HFFc6 (cell line): ENCODE measurements at places on chromosomes 4 and X.

- no peak for DNase-seq
These were observed 20.7 kb upstream of the IL13RA1 start for GRCh38 chrX:118706681-118707080.

DNA sequence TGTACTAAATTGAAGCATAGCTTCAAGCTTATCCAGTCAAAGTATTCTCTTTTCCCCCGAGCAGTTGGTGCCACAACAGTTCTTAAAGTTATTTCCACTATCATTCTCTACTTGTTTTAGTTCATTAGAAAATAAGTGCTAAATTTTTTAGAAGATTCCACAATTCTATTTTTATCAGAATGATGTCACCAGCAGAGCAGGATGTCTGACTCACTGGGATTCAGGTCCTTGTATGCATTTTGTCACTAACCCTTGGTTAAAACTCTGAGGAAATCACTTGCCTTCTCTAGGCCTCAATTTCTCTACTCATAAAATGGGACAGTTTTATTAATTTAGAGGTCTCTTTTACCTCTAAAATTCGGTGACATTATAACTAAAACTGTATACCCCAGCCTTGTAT lies 3.4 kb downstream of the DDX53 start:
- DNase-seq, result peak; percentile 43

DNA sequence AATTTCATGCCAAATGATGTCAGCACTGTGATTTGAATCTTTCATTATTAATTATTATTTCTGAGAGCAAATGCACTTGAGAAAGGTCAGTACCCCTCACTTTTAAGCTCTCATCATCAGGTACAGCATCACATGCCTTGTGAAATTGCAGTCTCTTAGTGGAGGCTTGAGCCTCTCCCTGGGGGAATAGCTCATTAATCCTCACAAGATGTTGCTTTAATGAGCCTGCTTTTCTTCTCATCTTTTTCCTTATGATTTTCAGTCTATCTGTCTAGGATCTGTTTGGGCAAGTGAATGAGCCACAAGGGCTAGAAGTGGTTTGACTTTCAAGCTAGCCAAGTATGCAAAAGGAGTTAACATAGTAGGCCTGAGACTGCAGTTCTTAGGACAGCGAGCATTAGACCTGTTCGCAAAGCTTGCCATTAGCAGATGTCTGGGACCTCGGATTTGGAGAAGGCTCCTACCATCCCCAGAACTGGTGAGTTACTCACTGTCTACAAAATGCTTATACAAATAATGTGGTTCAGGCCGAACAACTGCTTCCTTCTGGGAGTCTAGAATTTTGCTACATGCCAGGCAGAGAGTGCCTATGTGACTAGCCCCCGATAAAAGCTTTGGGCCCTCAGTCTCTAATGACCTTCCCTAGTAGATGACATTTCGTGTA lies 174.5 kb downstream of the IL15 start:
- no peak for DNase-seq

DNA sequence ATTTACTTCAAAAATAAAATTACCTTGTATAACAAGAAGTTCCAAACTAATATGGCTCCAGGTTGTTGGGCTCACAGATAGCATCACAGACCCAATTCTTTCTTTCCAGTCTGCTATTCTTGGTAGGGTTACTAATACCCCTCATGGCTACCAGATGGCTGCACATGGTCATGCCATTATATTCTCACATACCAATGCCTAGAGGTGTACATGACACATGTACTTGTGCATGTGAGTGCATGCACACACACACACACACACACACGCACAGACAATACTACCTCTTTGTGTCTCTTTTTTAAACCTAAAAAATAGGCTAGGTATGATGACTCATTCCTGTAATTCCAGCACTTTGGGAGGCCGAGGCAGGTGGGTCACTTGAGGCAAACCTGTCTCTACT lies 31.1 kb downstream of the FBXO8 start:
- no peak for DNase-seq

- peak; percentile 25 for DNase-seq
These were observed 23.2 kb upstream of the MXD4 start for GRCh38 chr4:2284934-2285612.

GRCh38 chr4:41258783-41259182 lies 2.1 kb downstream of the UCHL1 start:
- DNase-seq, result peak; percentile 66

DNA sequence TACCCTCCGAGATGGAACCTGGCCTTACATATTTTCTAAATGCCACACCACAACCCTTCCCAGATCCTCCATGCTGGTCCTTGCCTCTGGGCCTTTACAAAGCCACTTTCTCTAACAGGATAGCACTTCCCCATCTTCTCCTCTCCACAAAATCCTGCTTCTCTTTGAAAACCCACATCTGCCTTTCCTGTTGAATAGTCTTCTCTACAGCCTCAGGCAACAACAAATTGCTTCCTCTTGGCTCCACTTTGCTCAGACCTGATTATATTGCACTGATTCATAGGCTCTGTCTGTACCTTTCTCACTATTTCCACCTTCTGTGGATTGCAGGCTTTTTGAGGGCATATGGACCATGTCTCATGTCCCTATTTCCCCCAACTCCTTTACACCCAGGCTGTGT lies 203.7 kb upstream of the MBNL3 start:
- DNase-seq, result no peak

DNA sequence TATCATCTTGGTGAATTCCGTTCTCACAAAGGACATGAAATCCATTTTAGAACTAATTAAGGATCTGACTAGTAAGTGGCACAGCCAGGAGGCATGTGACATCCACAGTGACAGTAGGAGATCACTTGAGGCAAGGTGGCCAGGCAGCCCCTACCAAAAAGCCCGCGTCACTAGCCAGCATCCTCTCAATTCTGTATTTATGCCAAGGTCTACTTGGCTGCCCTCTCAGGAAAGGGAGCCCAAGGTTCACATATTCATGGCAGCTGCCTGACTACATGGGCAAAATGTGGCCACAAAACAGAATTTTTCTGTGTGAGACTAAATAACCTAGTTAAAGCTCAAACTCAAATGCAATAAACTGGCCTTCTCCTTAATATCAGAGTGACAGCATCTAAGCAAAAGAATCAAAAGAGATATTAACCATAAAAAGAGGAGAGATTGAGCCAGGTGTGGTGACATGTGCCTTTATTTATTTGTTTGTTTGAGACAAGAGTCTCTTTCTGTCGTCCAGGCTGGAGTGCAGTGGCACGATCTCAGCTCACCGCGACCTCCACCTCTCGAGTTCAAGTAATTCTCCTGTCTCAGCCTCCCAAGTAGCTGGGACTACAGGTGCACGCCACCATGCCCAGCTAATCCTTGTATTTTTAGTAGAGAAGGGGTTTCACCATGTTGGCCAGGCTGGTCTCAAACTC lies 51.5 kb downstream of the SLC9A7 start:
- no peak for DNase-seq

DNA sequence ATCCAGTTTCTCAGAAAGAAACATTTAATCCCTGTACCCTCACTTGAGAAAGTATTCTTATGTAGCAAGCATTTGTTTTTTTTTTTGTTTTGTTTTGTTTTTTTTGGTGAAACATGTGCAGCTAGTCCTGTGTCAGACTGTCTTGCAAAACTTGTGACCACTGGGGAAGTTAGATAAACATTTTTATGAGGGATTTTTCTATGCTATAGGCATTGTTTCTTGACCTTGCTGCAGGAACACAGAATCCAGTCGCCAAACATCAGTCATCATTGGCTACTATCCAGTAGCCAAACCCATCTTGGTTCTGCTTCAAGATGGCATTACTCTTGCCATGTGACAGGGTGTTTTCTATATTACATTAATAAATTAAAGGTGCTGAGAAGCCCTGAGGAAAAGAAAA lies 7.7 kb upstream of the MAPK10 start:
- DNase-seq, result no peak

DNA sequence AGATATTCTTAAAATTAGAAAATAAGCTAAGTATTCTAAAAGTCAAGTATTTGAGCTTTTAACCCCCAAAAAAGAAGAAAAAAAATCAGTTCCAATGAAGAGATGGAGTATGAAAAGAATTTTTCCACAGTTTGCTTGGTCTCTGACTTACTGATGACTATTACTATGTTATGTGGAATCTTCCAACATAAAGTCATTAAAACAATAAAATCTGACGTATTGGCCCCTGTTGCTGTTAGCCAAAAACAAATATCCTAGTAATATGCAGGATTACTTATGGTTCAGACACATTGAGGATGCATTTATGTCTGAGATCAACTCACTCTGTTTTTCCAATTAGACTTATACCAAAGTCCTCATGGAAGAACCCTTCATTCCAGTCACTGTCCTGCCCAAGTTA lies 517.2 kb upstream of the ADGRL3 start:
- peak; percentile 75 for DNase-seq

DNA sequence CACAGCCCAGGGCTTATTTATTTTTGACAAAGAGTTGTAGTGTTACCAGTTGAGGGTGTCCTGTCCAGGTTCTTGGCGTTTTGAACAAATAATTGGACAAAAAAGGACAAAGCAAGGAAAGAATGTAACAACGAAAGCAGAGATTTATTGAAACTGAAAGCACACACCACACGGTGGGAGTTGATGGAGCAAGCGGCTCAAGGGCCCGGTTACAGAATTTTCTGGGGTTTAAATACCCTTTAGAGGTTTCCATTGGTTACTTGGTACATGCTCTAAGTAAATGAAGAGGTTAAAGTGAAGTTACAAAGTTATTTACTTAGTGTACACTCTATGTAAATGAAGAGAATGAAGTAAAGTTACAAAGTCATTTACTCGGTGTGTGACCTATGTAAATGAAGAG lies 27.8 kb upstream of the OPHN1 start:
- no peak for DNase-seq

GRCh38 chr4:15756361-15756861 lies 21.7 kb upstream of the CD38 start:
- peak; percentile 10 for DNase-seq

DNA sequence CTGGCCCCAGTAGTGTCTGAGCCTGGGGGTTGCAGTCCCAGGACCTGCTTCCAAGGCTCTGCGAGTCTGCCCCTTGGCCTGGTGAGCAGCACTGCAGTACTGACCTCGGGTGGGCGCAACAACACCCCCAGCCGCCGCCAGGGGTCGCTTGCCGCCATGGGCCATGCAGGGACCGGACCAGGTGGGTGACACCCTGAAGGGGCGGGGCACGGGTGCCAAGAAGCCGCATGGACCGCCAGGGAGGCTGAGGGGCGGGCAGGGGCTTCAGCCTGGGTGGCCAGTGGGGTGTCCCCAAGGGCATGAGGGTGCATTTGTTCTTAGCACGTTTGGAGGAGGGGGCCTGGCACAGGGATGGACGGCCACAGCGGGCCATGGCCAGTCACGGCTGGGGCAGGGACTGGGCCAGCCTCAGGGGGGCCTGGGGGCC lies 25.0 kb downstream of the TACC3 start:
- DNase-seq, result peak; percentile 65

DNA sequence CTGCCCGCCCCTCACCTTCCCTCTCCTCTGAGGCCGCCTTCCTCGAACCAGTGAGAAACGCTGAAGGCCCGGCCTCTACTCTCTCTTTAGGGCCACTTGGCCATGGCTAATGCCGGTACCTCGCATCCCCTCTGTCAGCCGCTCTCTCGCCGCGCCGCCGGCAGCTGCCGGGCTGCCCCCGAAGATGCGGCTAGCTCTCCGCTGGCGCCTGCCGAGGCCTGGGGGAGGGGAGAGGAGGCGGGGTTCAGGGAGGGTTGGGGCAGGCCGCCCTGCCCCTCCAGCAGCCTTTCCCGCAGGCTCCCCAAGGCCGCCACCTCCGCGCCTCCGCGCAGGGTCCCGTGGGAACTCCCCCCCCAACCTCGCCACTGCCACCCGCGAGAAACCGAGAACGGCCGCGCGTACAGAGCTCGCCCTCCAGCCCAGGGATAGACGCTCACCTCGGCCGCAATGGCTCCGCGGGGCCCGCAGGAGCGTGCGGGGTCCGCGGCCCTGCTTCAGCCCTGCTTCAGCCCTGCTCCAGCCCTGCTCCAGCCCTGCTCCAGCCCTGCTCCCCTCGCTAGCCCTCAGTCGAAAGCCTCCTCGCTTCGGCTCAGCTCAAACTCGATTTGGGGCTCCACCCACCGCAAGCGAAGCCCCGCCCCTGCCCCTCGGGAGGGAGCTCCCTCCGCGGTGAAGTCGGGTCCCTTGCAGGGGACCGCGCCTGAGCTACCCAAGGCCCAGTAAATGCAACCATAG lies at the start of gene HUWE1:
Gene HUWE1 (minus strand): TSS at position 569 of the 735 bp plus-strand sequence. CDS start 32,612 bp downstream, outside the sequence.
- peak; percentile 56 for DNase-seq

- DNase-seq, result no peak
These were observed 93.7 kb downstream of the MXRA5 start for GRCh38 chrX:3252744-3253143.

DNA sequence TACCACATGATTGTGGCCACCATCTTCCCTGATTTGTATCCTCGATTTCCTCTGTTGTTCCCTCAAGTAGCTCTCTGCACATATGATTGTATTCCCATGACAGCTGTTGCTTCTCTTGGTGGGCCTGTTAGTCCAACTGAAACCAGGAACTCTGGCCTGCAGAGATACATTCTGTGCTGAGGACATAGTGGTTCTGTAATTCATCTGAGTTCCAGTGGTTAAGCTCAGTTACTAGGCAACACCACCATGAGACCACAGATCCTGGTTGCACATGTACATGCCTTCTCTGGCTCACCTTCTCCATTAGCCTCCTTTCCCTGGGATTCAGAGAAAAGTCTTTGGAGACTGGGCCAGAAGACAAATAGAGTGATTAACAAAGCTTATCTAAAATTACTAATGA lies 172.1 kb upstream of the SLC7A11 start:
- no peak for DNase-seq

GRCh38 chr4:38664706-38665401 lies 855 bp downstream of the KLF3 start:
- peak; percentile 25 for DNase-seq

DNA sequence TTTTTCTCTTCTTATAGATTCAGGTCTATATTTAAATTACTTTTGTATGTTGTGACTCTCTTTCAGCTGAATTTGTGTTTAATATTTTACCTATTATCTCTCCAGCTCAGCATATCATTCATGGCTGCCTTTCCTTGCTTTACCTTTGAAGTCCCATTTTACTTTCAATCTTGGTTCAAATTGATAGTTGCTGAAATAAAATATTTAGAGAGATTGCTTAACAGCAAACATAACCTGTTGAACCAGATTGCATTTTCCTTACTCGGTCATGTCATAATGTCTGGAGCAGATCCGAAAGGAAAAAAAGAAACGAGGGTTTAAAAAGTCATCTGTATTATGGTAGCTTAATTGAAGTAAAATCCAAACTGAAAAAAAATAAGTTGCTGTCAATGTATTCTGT lies 94.1 kb downstream of the IL1RAPL2 start:
- DNase-seq, result no peak

- DNase-seq, result peak; percentile 61
These were observed 25.5 kb downstream of the ZNF330 start for GRCh38 chr4:141246243-141246642.

DNA sequence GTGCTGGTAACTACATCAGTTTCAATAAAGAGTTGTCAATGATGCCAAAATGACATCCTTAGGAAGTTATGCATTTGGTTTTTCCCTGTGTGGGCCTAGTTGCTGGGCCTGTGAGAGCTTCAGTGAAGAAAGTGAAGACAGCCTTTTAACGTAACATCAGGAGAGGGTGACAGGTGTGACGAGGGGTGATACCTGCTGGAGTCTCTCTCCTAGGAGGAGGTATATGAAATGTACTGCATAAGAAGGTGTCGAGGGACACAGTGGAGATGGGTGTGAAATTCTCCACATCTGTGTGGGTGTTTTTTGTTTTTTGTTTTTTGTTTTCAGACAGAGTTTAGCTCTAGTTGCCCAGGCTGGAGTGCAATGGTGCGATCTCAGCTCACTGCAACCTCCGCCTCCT lies 49.2 kb downstream of the EVC start:
- DNase-seq, result no peak
